ENCODE measurements at places on chromosomes 3 and 15.
A peak's percentile ranks its signal among the peaks of the same experiment; 100 is the strongest.

DNA sequence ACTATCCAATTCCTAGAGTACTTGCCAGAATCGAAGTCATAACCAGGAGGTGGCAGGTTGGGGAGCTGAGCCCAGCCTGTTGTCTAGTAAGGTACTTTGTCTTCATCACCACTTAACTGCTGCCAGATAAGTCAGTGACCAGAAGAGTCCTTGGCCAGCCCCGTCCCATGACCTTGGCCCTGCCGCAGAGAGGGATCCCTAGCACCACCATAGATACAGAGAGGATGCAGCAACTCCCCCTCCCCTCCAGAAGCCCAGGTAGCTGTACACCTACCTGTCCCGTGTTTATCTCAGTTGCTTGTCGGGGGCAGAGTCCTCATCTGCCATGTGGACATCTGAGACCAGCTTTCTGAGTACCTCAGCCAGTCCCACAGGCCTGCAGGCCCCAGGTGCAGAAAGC, 153.6 kb upstream of the TP63 start:
- no peak for DNase-seq

- DNase-seq: no peak
Measured at GRCh38 chr3:192168202-192168601, 559.1 kb downstream of the FGF12 start.

GRCh38 chr3:115805520-115805919, 182.2 kb downstream of the GAP43 start:
- no peak for DNase-seq

DNA sequence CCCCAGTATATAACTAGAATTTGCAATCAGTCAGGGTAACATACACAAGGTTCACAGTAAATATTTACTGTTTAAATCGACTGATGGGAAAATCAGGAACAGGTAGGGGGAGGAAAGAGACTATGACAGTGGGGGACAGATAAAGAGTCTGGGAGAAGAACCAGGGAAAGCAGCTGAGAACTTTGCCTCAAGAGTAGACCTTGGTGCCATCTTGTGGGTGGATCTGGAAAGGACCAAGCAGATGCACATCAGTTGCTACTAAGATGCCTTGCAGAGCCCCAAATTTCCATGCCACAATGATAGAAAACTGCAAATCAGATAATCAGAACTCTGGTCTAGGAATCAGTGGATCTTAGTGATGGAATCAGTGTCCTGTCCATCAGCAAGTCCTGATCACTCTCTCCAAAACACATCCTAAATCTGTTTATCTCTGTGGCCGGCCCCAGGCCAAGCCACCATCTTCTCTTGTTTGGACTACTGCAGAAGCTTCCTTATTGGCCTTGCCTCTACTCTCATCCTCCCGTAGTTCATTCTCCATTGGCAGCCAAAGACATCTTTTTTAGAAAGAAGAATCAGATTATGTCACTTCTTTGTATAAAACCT, 62.7 kb downstream of the PDE8A start:
- peak; percentile 73 for DNase-seq

GRCh38 chr15:31517711-31518110, 191.1 kb downstream of the KLF13 start:
- DNase-seq: no peak

DNA sequence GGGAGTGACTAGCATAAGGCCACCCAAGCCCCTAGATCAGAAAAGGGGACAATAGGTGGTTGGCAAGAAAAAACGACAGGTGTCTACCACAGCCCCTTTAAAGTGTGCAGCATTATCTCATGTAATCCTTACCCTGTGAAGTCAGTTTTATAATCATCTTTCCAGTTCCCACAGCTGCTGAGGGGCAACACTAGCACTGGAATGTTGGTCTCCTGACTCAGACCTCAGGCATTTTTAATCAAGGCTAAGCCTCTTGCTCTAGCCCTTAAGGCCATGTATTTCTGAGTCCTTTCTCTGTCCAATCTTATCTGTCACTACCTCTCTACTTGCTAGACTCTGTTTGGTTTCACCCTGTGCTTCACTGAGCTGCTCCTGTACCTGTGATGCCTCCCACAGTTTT, 171.7 kb downstream of the TLE3 start:
- DNase-seq: no peak

DNA sequence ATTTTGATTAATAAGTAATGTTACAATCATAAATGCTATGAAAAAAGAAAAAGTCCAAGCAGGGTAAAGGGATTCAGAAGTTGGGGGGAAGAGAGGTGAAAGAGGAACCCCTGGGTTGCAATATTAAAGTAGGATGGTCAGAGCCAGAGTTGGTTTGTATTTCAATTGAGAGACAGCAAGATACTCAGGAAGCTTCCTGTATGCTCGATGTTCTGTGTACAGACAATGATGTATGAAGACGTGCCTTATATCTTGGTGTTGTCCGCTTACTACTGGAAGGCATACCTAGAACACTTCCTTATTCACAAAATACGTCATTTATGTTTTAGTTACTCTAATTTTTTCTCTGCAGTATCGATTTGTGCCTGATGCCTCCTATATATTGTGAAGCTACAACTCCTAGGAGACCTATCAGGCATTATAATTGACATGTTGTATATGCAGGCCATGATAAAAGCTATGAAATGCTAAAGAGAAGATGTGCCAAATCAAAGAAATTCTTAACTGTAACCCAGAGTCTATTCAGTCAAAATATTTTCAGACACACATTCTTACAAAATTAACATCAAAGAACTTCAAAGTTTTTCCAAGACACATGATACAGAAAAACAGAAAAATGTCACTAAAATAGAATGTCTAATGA, 87.5 kb downstream of the TBL1XR1 start:
- peak; percentile 42 for DNase-seq

GRCh38 chr3:187012609-187013051, 82.3 kb downstream of the ST6GAL1 start:
- peak; percentile 74 for DNase-seq

- no peak for DNase-seq
Measured at GRCh38 chr3:128994173-128994512, 267 bp upstream of the CFAP92 start.

GRCh38 chr3:94462931-94463330, 400.1 kb downstream of the NSUN3 start:
- no peak for DNase-seq

DNA sequence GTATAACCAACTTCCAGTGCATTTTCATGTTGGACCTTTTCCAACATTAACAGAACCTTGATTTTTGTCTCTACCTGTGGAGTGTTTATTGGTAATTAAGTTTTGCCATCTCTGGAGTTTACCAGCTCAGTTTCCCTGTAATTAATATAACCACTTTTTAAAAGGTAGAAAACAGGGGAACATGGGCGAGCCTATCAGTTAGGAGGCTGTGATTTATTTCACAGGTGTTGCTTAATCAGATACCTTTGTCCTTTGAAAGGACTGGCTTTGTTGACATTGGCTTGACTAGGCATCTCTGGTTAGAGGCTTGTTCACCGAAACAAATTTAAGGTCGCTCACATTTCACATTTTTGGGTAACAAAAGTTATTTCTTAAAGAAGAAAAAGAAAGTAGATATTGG, 622 bp downstream of the NAALADL2 start:
- DNase-seq: no peak

GRCh38 chr3:156158656-156159295, 38.4 kb downstream of the KCNAB1 start:
- DNase-seq: no peak

- DNase-seq: no peak
Measured at GRCh38 chr3:30604558-30604957, 1.8 kb upstream of the TGFBR2 start.

- no peak for DNase-seq
Measured at GRCh38 chr3:143875546-143875945, 27.3 kb upstream of the SLC9A9 start.

- DNase-seq: no peak
Measured at GRCh38 chr3:174409086-174409743, 449.9 kb upstream of the NAALADL2 start.

GRCh38 chr15:88624971-88625490, 3.9 kb downstream of the AEN start:
- no peak for DNase-seq

GRCh38 chr15:93553167-93553935, 464.3 kb upstream of the RGMA start:
- no peak for DNase-seq

- peak; percentile 73 for DNase-seq
Measured at GRCh38 chr3:177320765-177321247, 123.5 kb upstream of the TBL1XR1 start.

DNA sequence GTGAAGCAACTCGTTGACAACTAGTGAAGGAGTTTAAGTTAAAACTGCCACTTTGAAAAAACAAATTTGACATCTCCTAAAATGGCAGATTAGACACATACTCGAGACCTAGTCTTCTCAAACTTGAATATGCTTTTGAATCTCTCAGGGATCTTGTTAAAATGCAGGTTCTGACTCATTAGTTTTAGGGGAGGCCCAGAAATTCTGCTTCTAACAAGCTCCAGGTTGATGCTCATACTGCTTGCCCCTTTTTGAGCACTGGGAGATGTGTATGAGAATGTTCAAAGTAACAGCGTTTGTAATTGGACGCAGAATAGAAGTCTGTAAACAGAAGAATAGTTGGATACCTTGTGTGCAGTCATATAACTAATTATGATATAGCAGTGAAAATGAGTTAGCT, 1.6 kb downstream of the C3orf38 start:
- peak; percentile 49 for DNase-seq

- no peak for DNase-seq
Measured at GRCh38 chr3:22859618-22860017, 343.5 kb upstream of the UBE2E2 start.

DNA sequence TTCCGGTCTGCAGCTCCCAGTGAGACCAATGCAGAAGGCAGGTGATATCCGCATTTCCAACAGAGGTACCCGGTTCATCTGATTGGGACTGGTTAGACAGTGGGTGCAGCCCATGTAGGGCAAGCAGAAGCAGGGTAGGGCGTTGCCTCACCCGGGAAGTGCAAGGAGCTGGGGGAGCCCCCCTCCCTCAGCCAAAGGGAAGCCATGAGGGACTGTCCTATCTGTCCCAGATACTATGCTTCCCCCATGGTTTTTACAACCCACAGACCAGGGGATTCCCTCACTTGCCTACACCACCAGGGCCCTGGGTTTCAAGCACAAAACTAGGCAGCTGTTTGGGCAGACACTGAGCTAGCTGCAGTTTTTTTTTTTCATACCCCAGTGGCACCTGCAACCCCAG, 71.8 kb downstream of the CPNE4 start:
- DNase-seq: no peak

DNA sequence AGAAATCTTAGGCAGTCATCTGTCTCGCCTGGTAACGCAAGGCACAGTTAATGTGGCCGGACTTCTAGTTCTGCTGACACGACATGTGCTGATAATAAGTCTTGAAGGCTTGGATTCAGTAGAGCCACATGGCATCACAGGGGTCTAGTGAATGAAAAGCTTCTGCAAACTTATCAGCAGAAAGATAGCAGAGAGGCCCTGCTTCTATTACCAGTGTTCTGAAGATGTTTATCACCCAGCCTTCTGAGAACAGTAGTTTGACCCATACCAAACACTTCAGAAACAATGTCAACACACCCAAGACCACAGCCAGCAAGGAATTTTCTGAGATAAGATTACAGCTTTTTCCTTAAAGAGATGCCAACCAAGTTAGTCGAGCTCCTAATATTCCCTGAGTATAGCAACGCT, 102.7 kb upstream of the UMPS start:
- DNase-seq: no peak

- no peak for DNase-seq
Measured at GRCh38 chr3:22933051-22933840, 269.9 kb upstream of the UBE2E2 start.

DNA sequence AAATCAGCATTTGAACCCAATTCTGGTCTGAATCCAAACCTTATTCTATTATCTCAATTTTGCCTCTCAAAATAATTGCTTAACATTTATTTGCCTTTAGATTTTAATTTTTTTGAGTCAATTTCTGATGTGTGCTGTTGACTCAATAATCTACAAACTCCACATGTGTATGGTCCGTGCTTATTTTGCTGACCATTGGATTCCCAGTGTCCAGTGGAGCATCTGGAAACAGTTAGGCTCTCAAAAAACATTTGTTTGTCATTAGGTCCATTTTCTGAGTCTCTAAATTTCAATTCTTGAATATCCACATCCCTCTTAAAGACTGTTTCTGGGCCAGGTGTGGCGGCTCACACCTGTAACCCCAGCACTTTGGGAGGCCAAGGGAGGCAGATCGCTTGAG, 19.2 kb upstream of the MYZAP start:
- DNase-seq: no peak

GRCh38 chr3:129231331-129232119, 17.9 kb upstream of the COPG1 start:
- DNase-seq: no peak

DNA sequence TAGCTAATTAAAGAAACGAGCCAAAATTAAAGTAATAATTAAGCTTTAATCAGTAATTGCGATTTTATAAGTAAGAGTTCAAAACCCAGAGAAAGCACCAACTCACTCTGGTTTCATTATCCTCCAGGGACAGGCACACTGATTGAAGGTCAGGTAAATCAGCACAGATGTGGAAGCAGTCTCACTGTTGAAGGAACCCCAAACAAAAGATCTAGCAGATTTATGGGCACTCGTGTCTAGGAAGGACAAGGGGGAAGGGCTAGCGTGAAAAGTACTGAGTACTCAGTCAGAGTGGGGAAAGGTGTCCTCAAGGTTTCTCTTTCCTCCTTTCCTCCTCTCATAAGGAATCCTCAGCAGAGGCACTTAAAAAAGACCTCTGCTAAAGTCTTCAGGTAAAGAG, 320.1 kb downstream of the PYDC2 start:
- DNase-seq: no peak

GRCh38 chr3:17642474-17642873, 100.0 kb downstream of the TBC1D5 start:
- no peak for DNase-seq

DNA sequence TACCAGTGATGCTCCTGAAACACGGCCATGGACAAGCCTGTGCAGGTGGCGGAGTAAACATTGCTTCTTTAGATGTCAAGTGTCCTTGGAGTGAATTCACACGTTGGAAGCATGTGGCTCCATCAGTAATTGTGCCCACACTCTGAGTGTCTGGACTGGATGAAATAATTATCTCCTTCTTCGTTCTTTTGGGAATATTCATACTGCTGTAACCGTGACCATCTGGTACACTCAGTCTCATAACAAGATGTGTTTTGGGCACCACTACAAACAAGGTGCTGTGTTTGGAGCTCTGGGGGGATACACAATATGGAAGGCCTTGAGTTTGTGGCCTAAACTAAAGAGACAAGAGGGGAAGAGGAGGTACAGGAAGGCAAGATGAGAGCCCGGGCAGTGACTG, 165.6 kb downstream of the APBA2 start:
- DNase-seq: no peak

DNA sequence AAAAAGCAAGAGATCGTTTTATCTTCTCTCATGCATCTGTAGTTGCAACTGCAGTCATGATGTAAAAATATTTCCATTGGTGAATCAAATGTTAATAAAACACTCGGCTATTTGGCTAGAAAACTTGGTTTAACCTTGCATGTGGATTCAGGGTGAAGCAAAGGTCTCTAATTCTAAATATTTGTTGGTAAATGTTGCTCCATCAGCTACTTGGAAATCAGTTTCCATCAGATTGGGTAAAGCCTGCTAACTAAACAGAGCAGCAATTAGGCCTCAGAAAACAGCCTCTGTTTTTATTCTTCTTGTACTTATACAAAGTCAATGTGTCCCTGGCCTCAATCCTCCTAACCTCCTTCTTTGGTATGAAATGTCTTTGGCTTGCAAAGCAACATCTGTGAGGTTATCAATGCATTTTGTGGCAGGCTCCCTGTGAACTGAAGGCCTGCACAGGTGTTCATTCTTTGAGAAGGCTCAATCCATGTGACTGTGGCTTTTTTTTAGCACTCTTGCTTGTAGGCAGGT, 312.3 kb downstream of the WDR72 start:
- no peak for DNase-seq

- DNase-seq: no peak
Measured at GRCh38 chr3:51673181-51673801, 2.2 kb downstream of the TEX264 start.
